GM12878 (cell line): ENCODE measurements at places on chromosomes 3 and 15.

GRCh38 chr3:102492300-102492699 is 57.5 kb downstream of the ZPLD1 start:
- DNase-seq: no peak

DNA sequence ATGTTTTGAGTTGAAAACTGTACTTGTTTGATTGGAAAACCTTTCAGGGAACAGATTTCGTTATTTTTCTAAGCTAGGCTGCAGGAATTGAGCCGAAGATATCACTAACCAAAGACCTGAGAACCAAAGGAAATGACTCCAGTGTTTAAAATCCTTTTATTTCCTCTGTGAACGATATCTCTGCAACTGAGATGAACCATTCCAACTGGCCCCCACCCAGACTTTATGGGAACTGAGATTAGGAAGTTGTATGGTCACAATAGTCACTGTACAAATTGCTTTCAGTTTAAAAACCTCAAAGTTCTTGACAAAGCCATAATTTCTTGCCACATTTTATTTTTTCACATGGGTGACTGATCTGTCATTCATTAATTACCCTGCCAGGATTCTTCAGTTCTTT is 232.4 kb downstream of the RBMS3 start:
- DNase-seq: no peak

DNA sequence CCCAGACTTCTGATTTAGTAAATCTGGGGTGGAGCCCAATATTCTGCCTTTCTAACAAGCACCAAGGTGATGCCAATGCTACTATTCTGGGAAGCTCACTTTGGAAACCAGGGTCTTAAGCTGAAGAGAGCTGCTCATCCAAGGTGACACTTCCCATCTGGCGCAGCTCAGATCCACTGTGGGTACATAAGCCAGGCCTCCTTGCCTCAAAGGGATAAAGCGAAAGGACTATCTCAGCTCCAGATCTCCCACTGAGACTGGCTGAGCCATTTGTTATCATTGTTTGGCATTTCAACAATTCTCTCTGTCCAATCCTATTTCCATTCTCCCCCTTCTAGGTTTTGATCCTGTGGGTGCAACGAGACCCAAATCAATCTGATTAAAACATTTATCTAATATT is 323.8 kb downstream of the GBE1 start:
- no peak for DNase-seq

DNA sequence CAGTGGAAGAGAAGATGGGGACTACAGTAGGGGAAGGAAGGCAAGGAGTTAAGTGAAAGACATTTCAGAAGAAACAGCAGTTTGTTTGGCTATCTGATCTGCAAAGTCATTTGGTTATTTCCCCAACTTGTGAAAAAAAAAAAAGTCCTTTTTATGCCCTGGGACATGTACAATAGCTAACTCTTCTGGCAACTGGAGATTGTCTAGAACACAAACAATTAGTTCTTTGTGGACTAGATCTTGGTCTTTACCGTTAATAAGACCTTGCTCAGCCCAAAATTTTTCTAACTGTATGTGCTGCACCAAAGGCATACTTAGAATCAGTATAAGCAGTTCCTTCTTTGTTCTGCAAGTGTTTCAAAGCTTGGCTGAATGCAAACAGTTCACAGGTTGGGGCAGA is 103.5 kb upstream of the NECTIN3 start:
- DNase-seq: no peak

DNA sequence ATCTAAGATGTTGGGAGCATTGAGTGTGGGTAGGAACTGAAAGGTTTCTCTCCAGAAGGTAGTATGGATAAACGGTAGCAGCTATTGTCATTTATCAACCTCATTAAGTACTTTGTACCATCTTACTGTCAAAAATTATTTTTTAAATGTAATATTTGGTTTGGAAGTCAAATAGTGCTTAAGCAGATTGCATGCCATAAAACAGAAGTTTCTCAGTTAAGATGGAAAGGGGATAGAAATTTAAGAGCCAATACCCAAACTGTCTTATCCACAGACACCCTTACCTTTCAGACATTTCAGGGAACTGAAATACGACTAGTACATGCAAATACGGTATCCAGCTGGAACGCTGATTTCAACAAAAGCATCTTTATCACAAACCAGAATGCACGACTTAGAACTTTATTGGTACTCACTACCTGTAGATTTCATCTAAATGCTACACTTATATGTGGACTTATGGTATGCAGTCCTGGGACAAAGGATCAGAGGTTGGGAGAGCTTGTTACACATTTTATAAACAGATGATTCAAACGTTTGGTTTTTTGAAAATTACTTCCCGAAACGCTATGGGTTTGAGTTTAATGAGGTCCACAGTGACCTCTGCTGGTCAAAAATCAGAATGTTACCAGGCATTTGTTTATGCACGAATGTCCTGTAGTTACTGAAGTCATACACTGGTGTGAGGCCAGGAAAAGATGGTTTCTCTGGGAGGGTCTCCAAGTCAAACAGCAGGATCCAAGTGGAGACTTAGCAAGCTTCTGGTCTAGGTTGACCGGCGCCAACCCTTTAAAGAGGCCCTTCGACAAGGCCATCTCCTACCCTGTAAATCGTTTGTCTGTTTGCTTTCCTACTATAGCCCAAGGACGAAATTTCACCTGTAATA is 45.7 kb upstream of the DUT start:
- DNase-seq: peak; percentile 38

DNA sequence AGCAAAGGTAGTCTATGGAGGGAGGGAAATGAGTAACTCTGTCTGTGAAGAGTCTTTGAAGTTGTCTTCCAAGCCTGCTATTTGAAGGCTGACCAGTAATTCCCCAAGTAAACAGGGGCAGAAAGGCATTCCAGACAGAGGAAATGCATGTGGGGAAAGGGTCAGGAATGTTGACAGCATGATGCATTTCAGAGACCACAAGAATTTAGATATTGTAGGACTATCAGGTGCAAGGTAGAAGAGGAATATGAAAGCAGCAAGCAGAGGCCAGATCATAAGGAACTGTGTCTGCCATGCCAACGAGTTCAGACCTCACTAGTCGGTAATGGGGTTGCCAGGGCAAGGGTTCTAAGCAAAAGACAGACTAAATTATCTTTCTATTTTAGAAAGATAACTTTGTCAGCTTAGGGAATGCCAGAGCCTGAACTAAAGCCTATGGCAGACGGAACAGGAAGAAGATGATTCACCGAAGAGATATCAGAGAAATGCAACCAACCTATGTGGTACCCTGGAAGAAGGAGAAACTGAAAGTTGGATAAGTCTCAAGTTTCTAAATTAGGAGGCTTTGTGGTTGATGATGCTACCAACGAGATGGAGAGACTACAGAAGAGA is 327.0 kb upstream of the RORA start:
- no peak for DNase-seq

- no peak for DNase-seq
Measured at GRCh38 chr3:14131134-14131533, 6.3 kb downstream of the TMEM43 start.

GRCh38 chr3:174202116-174202515 is 657.0 kb upstream of the NAALADL2 start:
- DNase-seq: no peak

DNA sequence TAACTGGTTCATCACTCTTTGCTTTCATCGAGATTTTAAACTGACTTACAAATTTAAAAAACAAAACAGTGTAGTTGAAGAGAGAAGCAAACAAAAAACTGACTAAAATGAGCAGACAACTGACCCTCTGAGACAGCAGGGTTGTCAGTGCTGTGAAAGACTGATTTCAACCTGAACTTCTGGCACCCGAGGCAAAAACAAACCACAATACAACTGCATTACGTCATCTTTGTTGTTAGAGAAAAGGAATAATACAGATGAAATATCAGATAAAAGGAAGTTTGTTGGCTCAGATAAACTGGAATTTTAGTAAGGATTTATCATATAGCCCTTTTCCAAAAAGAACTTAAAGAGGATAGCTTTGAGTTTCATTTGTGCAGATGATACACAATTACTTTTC is 51.1 kb downstream of the PARP15 start:
- no peak for DNase-seq

GRCh38 chr3:15714448-15714847 is 83.3 kb downstream of the ANKRD28 start:
- no peak for DNase-seq

DNA sequence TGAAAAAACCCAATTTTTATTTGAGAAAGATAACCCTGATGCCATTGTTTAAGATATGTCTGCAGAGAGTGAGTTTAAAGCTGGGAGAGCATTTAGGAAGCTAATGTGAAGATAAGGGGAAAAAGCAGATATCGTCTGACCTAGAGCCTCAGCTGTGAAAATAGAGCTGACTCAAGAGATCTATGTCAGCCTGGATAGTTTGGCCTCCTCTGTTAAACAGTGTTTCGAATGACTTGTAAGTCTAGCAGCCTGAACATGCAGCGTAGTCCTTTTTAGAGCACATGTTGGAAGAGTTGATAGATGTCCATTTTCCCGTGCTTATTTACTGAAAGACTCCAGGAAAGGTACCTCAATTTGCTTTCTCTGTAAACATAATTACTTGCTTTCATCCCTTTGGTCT is 48.1 kb downstream of the ALCAM start:
- DNase-seq: no peak

DNA sequence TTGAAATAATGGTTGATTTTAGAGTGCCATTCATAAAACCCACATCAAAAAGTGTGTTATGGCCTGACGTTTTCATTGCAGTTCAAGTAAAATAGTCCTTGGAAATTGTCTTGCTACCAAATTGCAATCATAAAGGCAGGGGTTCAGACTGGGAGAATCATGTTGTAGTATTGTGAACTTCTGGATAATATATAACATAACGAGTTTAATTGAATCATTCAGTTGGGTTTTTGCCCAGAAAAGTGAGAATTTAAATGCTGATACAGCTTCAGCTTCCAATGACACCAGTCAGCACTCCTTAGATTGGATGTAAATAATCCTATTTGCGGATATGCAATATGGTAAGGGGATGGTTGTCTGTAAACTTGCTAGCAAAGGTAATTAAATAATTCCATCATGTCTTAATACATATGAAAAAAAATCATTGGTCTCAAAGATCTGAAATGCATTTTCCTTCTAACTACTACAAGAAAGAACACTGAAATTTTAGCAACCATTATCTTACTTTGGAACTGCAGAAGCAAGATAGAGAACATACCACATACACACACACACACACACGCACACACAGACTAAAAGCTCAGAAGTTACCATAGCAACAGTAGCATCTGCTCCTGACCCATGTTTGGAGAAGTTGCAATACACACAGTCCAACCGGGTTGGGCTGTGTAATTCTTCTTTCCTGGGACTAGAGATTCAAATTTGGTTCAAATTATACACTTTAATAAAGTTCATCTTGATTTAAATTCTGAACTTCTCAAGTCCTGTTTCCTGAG is 686.2 kb upstream of the NR2F2 start:
- DNase-seq: no peak

DNA sequence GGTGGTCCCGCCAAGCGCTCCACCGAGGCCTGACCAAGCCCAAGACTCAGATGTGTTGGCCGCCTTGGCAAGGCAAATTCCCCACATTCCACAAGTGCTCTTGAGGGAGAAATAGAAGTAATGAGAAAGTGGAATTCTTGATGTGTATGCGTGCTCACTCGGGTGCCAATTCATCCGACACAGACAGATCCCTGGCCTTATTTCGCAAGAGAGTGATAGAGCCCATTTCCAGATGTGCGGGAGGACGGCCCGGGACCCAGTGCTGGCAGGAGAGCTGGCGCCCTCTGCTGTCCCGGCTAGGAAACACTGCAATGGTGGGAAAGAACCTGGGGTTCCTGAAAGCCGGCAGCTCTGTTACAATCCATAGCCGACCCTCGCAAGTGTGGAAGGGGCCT is 76.0 kb downstream of the HMG20A start:
- no peak for DNase-seq

DNA sequence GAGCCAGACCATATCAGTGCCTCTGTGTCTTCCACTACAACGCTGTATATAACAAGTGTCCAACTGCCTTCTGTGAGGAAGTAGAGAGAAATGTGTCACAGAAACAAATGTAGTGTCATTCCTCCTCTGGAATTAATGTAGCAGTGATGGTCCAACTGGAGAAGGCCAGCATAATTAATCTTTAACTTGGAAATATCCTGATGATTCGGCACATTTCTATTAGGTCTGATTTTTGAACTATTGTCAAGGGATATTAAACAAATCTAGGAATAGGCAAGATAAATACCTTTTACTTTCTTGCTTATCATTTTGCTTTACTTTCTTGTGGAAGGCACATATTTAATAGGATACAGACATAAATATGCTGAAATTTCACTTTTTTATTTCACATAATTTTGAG is 446.2 kb upstream of the ALCAM start:
- no peak for DNase-seq

GRCh38 chr15:54506977-54507524 is 528.8 kb downstream of the UNC13C start:
- no peak for DNase-seq

- no peak for DNase-seq
Measured at GRCh38 chr3:21138085-21138484, 612.9 kb downstream of the ZNF385D start.

- DNase-seq: no peak
Measured at GRCh38 chr3:188884299-188885043, 287.3 kb upstream of the TPRG1 start.

DNA sequence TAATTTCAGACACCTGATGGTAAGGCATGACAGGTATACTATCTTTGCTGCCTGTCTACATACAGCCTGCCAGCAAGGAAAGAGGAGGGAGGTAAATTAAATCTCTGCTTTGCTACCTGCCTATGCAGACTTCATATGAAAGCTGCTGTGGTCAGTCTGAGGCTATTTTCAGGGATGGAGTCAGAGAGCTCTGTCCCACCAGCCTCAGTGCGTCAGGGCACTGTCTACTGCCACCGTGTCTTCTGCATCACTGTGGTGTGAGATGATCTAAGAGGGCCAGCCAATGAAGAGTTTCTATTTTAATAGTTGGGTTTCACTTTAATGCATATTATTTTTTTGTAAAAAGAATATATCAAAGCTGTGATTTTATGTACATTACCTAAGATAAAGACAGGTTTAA is 125.6 kb downstream of the CADPS start:
- DNase-seq: no peak

GRCh38 chr3:69490971-69491370 is 105.1 kb upstream of the FRMD4B start:
- no peak for DNase-seq

- no peak for DNase-seq
Measured at GRCh38 chr3:17075907-17076306, 191.2 kb downstream of the PLCL2 start.

GRCh38 chr15:41921167-41921566 is 27.3 kb upstream of the SPTBN5 start:
- no peak for DNase-seq

DNA sequence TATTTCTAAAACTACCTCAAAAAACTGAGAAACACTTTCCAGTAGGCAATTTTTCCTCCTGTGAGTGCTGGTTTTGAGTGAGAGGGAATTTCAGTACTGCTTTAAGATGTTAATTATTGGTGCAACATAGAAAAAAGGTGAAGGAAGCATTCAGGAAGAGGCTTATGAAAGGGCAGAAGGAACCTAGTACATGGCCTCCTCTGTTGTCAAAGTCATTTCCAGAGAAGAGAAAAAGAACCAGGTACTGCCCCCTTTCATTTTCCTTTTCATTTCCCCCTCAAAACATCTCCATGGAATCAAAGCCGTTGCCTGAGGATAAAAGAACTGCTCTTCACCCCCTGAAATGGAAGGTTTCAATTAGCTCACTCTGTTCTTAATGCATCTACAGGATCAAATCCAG is 19.8 kb downstream of the RARRES1 start:
- no peak for DNase-seq
